ENCODE measurements at places on chromosomes 1 and 21.

DNA sequence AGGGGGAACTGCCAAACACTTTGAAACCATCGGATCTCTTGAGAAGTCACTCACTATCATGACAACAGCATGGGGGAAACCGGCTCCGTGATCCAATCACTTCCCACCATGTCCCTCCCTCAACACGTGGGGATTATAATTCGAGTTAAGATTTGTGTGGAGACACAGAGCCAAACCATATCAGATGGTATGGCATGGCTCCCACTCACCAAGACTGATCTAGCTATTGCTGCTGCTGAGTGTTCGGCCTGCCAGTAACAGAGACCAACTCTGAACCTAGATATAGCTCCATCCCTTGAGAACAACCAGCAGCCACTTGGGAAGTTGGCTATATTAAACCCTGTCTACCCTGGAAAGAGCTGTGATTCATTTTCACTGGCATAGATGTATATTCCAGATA is 49.4 kb downstream of the CDCP2 start:
- DNase-seq: no peak

DNA sequence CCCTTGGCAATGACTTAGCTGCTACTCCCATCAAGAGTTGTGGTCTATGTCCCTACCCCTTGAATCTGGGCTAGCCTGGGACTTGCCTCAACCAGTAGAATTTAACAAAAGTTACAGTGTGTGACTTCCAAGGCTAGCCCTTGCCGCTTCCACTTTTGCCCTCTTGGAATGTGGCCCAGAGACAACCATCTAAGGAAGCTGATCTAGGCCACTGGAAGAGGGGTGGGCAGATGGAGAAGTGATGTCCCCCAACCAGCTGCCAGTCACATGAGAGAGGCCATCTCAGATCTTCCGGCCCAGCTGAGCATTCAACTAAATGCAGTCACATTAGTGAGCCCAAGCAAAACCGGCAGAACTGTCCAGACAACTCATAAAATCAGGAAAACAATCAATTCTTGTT is 115.1 kb downstream of the TOMM20 start:
- no peak for DNase-seq

DNA sequence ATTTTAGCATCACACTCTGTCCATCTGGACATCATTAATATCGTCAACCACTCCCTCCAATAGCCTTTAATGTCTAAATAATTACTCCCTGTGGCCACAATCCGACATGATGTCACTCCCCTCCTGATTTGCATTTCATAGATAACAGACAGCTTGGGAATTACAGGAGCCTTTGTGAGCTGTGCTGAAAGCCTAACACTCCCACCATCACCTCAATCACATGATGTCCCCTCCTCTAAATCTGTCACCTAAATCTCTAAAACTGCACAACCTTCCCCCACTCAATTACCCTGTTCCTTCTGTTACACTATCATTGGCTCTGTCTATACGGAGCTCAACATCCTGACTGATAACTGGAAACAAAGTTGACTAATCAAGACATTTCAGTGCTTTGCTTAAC is 14.3 kb downstream of the NHLH2 start:
- DNase-seq: no peak

DNA sequence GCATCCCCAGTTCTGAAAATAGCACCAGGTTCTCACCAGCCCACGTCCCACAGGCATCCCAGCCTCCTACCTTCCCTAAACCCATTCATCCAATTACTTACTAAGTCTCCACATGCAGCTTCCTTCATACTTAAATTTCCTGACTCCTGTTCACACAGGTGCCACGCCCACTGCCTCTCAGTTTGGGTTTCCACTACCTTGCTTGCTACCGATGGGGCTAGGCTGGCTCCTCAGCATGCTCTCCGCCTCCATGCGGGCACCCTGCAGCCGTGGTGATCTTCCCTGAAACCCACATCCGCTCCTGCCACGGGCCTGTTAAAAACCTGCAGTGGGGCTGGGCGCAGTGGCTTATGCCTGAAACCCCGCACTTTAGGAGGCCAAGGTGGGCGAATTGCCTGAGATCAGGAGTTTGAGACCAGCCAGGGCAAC is 70.4 kb upstream of the ANGPTL1 start:
- no peak for DNase-seq

GRCh38 chr1:39387452-39387851 is 104.0 kb upstream of the BMP8A start:
- no peak for DNase-seq
